Glutamatergic neuron (in vitro differentiated cells): ENCODE measurements at places on chromosomes 7 and 10.

DNA sequence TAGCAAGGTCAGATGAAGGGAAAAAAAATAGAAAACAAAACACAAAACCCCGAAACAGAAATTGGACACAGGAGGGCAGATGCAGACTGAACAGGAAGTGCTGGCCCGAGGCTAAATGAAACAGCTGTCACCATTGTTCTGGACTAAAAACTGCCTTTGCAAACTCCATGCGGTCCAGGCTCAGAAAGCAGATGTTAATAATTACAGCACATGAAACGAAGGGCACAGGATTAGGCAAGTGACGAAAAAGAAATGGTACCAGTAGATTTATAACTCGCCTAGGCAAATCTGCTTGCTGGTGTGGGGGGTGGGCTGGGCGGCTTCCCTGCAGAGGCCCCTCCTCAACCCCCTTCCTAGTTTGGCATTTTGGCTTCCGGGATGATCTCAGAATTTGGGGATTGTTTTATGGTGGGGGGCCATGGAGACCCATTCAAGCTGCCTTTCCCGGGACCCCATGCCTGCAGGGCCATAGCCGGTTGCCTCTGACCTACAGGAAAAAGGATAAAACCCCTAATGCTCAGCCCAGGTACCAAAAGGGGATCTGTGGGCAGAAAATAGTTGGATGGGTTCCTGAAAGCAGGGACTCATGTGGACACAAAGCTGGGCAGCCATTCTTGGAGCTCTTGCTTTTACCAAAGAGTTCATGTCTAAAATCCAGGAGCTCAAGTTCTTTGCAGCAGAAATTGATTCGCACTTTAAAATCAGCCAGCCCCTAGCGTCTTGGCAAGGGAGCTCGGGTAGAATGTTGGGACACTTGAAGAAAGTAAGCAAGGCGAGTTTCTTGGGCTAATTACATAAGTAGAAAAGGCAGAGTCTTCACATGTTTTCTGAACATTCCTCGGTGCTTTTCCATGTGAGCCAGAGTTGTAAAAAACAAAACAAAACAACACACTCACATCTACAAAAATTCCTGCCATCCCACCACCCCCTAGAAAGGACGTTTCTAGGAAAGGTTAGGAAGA, 39.0 kb upstream of the EMX2 start:
- no peak for DNase-seq

GRCh38 chr7:108467391-108467790, 11.2 kb upstream of the NRCAM start:
- no peak for DNase-seq

- DNase-seq: peak; percentile 82
Observed at GRCh38 chr7:105643384-105643783, 62.1 kb upstream of the EFCAB10 start.

GRCh38 chr7:1283337-1283736, 50.7 kb downstream of the UNCX start:
- no peak for DNase-seq

DNA sequence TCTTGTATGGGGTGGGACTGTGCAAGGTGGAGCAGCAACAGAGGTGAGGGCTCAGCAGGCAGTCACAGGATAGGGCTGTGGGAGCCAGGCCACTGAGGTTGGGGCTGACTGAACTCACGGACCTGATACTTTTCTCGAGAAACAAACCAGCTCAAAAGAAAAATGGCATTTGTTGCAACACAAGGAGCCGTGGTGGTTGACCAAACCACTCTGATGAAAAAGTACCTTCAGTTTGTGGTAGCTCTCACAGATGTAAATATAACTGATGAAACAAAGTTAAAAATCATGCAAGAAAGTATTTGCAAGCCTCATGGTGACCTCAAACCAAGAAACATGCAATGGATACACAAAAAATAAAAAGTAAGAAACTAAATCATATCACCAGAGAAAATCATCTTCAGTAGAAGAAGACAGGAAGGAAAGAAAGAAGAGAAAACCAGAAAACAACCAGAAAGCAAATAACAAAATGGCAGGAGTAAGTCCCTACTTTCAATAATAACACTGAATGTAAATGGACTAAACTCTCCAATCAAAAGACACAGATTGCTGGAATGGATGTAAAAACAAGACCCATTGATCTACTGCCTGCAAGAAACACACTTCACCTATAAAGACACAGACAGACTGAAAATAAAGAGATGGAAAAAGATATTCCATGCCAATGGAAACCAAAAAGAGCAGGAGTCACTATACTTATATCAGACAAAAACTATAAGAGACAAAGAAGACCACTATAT, 48.9 kb upstream of the DUSP5 start:
- no peak for DNase-seq

DNA sequence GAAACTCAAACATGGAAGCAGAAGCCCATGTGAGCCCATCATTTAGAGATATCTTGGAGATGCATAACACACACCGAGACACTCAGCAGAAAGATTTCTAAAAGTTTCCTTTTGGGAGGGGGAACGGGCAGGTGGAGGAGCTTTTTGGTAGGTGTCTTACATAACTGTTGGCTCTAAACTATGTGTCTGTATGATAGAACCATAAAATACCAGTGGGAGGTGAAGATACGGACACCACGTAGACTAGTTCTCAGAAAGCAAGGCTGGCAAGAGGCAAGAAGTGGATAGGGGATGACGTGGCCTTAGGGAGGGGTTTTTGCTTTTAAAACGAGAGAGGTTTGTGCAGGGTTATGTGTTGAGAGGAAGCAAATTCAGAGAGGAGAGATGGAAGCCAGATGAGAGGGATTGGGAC, 36.5 kb downstream of the IL15RA start:
- DNase-seq: no peak

DNA sequence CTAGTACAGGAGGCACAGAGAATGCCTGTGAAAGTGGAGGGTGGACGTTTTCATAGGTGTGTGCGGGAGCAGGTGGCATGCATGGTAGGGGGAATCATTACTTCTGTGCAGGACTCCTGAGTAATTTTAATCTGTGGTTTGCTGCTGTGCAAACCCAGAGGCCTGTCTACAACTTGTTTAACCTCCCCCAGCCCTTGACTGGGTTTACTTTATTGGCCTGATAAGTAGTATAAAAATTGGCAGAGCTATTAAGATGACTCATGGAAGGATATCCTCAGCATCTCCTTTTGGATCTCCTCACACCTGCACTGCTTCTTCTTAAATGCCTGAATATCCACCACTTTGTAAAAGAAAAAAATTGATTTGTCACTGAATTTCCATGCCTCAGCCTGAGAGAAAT, 104.8 kb downstream of the AUTS2 start:
- DNase-seq: no peak

- no peak for DNase-seq
Observed at GRCh38 chr7:132739271-132739955, 163.1 kb upstream of the PLXNA4 start.

DNA sequence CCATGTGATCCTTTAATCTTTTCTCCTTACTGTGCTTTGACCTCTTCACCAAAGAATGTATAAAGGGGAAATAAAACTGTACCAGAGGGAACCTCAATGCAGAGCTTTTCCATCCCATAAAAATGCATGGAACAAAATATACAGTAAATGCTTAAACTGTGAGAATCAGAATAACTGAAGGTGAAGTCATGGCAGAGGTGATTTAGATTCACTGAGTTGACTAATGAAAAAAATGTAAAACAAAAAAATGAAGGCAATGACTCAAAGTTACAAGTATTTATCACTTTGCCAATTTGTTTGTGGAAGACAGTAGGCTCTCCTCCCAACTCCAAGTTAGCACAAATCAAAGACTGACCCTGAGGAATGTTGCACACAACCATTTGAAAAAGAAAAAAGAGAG, 1331.6 kb upstream of the SORCS1 start:
- no peak for DNase-seq

DNA sequence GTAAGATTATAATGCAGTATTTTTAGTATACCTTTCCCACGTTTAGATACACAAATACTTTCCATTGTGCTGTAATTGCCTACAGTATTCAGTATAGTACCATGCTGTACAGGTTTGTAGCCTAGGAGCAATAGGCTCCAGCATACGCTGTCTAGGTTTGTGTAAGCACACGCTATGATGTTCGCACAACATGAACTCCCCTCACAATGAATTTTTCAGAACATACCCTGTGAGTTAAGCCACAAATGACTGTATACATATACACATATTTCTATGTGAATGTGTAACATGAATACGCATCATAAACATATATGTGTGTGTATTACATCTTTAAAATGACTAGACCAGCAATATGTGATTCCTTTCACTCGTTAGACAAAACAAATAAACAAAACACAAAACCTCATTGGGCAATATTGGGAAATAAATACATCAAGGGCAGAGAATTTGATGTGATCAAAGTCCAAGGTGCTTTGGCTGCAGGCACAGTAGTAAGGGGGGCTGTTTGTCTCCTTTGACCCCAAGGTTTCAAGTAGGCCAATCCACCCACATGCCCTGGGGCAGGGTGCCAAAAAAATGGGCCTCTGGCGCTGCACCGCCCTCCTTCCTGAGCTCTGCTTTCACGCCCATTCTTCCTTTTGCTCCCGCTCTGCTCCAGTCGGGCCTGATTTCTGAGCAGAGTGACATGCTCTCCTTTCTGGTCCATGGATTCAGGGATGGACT, 33.9 kb downstream of the CHN2 start:
- DNase-seq: no peak

DNA sequence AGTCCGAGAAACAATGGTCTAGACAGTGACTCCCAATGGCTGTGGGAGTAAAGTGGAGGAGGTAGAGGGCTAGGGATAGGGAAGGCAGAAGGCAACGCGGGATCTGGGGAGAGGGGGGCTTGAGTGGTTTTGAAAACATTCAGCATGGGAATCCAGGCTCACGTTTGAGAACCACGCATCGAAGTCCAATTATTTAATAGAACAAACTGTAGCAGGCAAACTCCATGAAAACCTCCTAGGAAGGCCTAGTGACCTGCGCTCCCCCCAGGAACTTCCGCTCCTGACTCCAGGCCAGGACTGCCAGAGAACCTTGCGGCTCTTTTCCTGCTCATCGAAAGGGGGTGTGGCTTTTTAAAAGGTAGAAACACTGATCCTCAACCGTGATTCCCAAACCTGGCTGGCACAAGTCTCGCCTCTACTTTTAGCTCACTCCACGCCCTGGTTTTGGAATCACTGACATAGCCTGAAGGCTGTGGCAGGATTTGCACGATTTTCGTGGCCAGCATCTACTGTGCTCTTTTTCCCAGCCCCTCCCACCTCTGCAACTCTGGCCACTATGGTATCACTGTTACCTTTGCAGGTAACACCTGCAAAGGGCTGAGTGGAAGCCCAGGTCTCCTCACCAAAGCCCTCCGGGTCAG, 43.4 kb downstream of the MYOF start:
- DNase-seq: no peak

DNA sequence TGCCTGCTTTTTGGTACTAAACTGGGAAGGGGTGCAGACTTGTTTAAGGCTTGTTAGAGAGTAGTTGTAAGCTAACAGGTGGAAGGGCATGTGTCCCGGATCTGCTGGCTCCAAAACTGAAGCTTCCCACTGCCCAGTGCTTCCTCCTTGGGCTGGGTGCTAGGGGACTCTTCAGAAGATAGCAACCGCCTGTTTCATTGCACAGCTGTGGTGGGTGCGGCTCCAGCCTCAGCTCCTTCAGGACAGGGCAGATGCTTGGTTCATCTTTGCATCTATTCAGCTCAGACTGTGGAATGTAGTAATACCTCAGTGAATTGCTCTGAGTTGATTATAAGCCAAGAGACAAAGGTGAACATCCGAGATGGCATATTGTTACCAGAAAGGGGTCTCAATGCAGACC, 527.1 kb downstream of the TYW1 start:
- no peak for DNase-seq

DNA sequence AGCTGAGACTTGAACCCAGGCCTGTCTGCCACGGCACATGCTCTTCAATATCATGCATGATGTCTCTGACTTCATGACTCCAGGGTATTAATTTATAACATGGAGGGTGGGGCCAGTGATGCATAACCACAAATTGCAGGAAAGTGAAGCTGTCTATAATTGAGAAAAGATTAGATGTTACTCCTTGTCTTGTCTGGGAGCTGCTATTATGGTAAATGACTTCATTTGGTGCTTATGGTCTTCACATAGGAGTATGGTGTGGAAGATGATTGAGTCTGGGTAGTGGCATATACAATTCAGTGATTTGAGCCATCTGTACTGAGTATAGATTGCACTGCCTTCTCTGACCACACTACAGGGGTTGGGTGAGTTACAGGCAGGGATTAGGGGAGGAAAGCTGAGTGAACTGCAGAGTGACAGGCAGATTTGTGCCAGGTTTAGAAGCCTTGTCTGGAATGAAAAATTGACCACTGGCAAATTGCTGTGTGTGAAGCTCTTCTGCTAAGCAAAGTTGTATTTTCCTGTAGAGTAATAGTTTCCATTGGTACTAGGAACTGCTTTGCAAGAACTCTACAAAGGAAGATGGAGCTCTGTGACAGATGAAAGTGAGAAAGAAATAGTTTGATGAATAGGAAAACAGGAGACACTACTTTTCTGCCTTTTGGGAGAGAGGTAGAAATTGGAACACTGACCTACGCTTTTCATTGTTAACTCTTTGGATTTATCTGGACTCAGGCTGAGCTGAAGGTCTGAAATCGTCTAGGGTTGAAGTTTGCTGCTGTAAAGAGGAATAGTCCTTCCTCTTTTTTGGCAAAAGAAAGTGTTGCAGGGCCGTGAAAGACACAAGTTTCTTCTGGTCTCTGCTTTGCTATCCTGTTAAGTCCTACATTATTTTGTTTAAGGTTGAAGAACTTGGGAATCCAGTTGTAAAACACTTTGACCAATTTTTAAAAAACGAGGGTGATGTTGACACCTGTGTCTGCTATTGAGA, 2.7 kb downstream of the SND1 start:
- DNase-seq: no peak

GRCh38 chr7:2402687-2403013, 761 bp upstream of the CHST12 start:
- no peak for DNase-seq

DNA sequence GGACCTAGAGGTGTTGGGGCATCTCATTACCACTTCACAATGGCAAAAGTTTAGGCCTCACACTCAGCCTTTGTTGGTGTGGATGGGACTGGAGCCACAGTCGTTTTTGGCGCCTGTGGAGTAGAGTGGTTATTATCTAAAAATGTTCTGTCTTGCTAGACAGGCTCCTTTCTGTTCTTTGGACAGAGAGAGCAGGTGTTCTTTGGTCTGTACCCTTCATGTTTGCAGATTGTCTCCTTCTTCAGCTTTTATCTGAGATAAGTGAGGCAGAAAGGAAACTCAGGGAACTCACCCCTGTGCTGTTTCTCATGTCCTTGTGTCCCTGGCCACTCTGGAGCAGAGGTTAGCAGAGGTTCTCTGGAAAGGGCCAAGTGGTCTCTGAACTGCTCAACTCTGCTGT, 103.7 kb downstream of the CCNY start:
- DNase-seq: no peak

DNA sequence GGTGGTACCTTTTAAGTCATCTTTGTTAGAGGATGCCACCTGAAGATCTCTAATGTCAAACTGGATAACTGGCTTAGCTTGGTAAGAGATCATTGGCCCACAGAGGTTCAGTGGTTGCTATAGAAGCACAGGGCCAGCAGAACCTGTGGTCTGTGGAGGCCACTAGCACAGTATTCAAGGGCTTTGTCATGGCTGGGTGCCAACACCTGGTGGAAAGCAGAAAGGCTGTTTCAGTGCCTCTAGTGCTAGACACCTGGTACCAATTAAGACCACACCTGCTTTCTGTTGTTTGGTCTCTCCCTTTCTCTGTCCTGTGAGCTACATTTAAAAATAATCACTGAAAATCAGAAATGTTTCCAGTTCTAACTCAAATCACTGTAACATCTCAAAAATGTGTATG, 10.0 kb upstream of the PCGF5 start:
- no peak for DNase-seq

- peak; percentile 70 for DNase-seq
Observed at GRCh38 chr7:48299580-48300169, 128.4 kb downstream of the ABCA13 start.

GRCh38 chr7:55086413-55087201, 67.8 kb downstream of the EGFR start:
- DNase-seq: no peak

GRCh38 chr7:15602236-15602635, 40.4 kb upstream of the AGMO start:
- DNase-seq: no peak
